ENCODE measurements at places on chromosomes 13 and 19.
A peak's percentile ranks its signal among the peaks of the same experiment; 100 is the strongest.

- no peak for DNase-seq
- H3K27me3 ChIP-seq, result no peaks in the 10 kb centered on the region
- no peak overlapping the region for H3K27ac ChIP-seq
Observed at GRCh38 chr19:31436121-31436776, 87.0 kb upstream of the TSHZ3 start.

- H3K27me3 ChIP-seq, result no peaks in the 10 kb centered on the region
- no peak overlapping the region for H3K27ac ChIP-seq
- no peak overlapping the region for H3K4me3 ChIP-seq
- no peak for DNase-seq
Observed at GRCh38 chr19:40282920-40283319, 2.2 kb downstream of the AKT2 start.

- peaks cover 9% of the 10 kb centered on the region for H3K27me3 ChIP-seq
- no peak for DNase-seq
- no peaks in the 10 kb centered on the region for H3K4me1 ChIP-seq
- H3K36me3 ChIP-seq, result no peaks in the 10 kb centered on the region
- no peak overlapping the region for H3K27ac ChIP-seq
Observed at GRCh38 chr19:50659318-50660087, 10.3 kb downstream of the C19orf81 start.

- no peaks in the 10 kb centered on the region for H3K27me3 ChIP-seq
- H3K4me1 ChIP-seq, result no peaks in the 10 kb centered on the region
- no peak overlapping the region for H3K27ac ChIP-seq
- H3K4me3 ChIP-seq, result no peak overlapping the region
Observed at GRCh38 chr19:27824108-27824507, 1388.8 kb downstream of the UQCRFS1 start.

DNA sequence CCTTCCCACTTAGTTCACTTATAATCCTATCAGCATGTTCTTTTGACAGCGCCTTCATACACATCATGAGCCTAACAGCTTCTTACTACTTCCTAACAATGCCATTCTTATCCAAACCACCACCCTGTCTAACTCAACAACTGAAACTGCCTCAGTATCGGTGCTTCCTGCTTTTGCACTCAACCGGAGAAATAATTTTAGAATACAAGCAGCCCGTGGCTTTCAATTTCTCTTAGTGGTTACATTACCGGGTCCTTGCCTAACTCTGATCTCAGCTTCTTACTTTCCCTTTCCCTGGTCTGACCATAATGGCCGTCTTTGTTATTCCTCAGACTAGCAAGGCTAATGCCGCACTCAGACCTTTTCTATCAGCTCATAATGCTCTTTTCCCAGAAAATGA is 17.0 kb downstream of the ZFP82 start:
- H3K36me3 ChIP-seq, result peaks cover 80% of the 10 kb centered on the region
- no peaks in the 10 kb centered on the region for H3K27me3 ChIP-seq
- no peak for DNase-seq
- H3K4me3 ChIP-seq, result no peak overlapping the region
- H3K27ac ChIP-seq, result no peak overlapping the region

GRCh38 chr13:53126841-53127245 is 98.2 kb downstream of the OLFM4 start:
- DNase-seq, result no peak
- no peaks in the 10 kb centered on the region for H3K27me3 ChIP-seq
- no peak overlapping the region for H3K4me3 ChIP-seq
- H3K27ac ChIP-seq, result no peak overlapping the region
- H3K36me3 ChIP-seq, result no peaks in the 10 kb centered on the region

DNA sequence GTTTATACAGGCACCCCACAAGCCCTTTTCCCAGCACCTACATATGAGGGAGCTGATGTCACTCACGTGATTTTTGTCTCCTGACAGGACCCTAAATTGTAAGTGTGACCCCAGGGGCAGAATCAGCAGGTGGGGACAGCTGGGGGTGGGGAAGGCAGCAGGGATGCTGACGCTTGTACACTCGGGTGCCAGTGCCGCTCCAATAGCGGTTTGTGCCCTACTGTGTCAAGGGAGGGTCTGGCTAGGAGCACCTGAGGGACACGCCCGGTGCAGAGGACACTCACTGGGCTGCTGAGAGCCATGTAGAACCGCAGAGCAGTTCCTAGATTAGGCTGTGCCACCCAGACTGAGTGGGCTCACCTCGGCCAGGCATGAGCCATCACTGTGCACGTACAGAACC is 81.3 kb downstream of the SCGB2B2 start:
- H3K36me3 ChIP-seq, result no peaks in the 10 kb centered on the region
- H3K4me1 ChIP-seq, result no peaks in the 10 kb centered on the region
- no peaks in the 10 kb centered on the region for H3K27me3 ChIP-seq
- no peak for DNase-seq
- no peak overlapping the region for H3K4me3 ChIP-seq

DNA sequence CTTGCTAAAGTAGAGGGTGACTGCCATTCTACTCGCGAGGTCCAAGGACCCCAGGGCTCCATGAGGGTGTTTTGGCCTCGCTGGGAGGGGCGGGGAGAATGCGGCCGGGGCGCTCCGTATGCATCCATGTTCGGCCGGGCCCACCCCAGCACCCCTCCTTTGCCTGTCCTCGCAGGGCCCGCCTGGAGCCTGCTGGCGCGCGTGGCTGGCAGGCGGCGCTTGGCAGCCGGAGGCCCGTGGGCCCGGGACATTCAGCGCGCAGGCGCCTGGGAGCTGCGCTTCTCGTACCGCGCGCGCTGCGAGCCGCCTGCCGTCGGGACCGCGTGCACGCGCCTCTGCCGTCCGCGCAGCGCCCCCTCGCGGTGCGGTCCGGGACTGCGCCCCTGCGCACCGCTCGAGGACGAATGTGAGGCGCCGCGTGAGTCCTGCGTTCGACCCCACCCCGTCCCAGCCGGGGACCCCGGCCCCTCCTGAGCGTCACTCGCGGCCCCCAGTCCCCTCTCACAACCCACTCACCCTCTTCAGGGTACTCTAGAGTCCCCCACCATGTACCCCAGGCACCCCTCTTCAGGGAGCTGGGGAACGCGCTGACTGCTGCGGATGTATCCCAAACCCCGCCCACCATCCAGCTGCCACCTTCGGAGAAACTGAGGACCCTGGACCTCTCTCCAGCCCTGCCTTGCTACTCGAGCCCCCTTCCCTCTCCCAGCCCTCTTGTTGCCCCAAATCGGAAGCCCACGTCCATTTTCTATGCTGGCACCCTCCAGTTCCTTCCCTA is 4.1 kb downstream of the DLL3 start:
- no peaks in the 10 kb centered on the region for H3K36me3 ChIP-seq
- DNase-seq, result peak; percentile 65

- peaks cover 7% of the 10 kb centered on the region for H3K4me1 ChIP-seq
- H3K27me3 ChIP-seq, result no peaks in the 10 kb centered on the region
- no peak overlapping the region for H3K27ac ChIP-seq
- no peak for DNase-seq
- no peaks in the 10 kb centered on the region for H3K36me3 ChIP-seq
- no peak overlapping the region for H3K4me3 ChIP-seq
Observed at GRCh38 chr19:51359294-51359693, 6.9 kb downstream of the ETFB start.

DNA sequence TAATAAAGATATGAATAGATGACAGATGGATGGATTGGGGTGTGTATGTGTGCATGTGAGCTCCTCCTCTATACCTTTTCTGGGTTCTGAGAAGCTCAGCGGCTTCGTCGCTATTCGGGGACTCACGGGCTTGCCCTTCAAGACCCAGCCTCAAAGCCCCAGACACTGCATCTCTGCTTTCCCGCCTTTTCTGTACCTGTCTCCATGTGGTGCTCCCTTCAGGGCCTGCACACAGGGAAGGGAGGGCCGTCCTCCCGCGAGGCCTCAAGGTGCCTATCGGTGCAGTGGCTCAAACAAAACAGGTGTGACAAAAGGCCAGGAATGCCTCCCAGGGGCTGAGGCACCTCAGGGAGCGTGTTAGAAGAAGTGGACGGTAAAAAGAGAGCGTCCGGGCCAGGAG is 16.2 kb downstream of the KRTDAP start:
- no peaks in the 10 kb centered on the region for H3K4me1 ChIP-seq
- H3K4me3 ChIP-seq, result no peak overlapping the region
- no peaks in the 10 kb centered on the region for H3K36me3 ChIP-seq

GRCh38 chr13:22138947-22139346 is 468.1 kb downstream of the FGF9 start:
- H3K4me1 ChIP-seq, result no peaks in the 10 kb centered on the region
- H3K27me3 ChIP-seq, result no peaks in the 10 kb centered on the region
- no peak overlapping the region for H3K27ac ChIP-seq
- no peak overlapping the region for H3K4me3 ChIP-seq

- no peak overlapping the region for H3K4me3 ChIP-seq
- DNase-seq, result no peak
- no peaks in the 10 kb centered on the region for H3K36me3 ChIP-seq
- no peak overlapping the region for H3K27ac ChIP-seq
- no peaks in the 10 kb centered on the region for H3K27me3 ChIP-seq
Observed at GRCh38 chr13:24151864-24152263, 8.7 kb upstream of the SPATA13 start.

DNA sequence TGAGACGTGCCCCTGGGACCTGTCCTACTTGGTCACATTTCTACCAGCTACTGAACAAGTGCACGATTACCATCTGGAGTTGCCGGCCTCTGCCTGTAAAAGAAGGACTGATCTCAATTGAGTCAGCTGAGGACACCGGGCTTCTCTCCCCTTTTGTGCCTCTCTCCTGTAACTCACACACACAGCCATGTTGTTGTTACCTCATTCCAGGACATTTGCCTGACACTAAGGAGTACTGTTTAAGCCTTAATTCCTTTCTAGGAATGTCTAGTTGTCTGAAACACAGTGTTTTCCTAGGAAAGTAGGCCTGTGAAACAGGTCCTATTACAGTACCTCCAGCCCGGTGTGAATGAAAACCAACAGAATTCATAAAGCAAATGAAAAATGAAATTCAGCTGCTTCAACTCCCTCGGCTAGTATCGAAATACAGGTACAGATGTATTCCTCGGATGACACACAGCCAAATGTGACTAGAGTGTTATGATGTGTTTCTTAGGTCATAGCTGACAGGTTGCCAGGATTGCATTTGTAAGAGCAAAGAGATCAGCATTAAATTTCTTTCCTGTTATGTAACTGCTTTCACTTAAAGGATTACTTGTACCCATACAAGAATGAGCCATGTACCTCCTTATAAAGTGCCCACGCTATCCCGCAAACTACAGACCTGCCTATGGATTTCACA is 152.0 kb upstream of the IRS2 start:
- H3K36me3 ChIP-seq, result no peaks in the 10 kb centered on the region
- H3K27ac ChIP-seq, result peak overlapping the region; percentile 17
- H3K4me1 ChIP-seq, result no peaks in the 10 kb centered on the region
- H3K4me3 ChIP-seq, result no peak overlapping the region
- no peak for DNase-seq
- H3K27me3 ChIP-seq, result no peaks in the 10 kb centered on the region

DNA sequence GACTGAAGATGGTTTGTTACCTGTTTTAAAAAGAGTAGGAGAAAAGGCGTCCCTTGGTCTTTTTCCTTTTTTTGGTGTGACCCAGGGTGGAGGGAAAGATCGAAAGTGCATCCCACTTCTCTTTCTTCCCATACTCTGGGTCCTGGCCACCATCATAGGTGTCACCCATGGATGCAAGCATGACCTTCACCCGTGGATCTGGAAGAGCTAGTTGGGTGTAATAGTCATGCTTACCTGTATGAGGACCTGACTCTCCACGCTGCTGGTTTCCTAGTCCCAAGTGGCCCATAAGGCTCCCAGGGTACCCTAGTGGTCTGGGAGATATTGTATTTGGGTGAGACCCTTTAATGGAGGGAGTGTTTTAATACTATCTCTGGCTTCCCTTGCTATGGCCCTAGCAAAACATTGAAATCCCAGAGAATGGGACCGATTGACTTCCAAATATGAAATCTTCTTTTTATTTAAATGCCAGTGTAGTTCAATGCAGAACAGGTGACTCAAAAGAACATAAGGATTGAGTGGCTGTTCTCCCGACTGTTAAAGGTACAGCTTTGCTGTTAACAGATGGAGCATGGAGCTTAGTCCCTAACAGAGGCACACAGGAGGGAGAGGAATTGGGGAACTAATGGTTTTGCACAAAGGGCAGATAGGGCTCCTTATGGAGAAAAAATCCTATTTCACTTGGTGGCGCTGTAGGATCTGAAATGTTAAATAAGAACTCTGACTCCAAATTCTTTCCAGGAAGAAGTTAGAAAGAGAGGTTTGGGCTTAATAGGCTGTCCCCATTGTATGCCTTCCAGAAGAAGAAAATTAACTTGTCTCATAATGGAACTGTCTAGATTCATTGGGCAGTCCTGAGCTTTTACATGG is 7.0 kb upstream of the ZNF550 start:
- H3K27me3 ChIP-seq, result no peaks in the 10 kb centered on the region
- no peak overlapping the region for H3K27ac ChIP-seq
- H3K36me3 ChIP-seq, result peaks cover 5% of the 10 kb centered on the region
- DNase-seq, result no peak

- peaks cover 16% of the 10 kb centered on the region for H3K4me1 ChIP-seq
- peaks cover 31% of the 10 kb centered on the region for H3K27me3 ChIP-seq
- H3K36me3 ChIP-seq, result no peaks in the 10 kb centered on the region
- H3K4me3 ChIP-seq, result peak overlapping the region; percentile 41
Observed at GRCh38 chr19:10424011-10424637, 3.8 kb downstream of the PDE4A start.

DNA sequence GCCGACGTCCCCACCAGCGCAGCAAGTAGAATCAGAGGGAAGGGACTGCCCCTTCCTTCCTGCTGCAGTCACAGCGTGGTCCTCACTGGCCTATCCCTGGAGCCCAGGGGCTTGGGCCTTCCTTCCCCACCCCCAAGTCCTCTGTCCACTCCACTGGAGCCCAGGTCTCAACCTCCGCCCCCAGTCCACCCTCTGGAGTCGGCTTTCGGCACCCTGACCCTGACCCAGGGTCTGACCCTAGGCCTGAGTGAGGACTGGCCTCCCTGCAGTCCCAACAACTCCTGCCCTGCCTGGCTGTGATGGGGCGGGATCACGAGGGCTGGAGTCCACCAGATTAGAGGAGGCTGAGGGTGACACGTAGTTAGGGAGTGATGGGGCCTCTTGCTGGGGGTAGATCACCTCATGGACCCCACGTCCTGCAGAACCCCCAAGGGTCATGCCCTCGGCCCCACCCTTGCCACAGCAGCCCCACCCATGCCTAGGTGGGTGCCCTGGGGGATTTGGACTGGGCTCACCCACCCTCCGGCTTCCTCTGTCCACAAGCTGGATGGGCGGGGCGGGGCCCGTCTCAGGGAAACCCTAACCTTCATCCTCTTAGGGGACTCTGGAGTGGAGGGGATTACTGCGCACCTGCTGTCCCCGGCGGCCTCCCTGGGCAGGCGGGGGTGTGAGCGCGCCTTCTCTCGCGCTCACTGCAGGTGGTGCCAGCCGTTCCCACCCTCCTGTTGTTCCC is 3.8 kb downstream of the RAX2 start:
- H3K27ac ChIP-seq, result no peak overlapping the region
- H3K36me3 ChIP-seq, result peaks cover 36% of the 10 kb centered on the region
- no peak overlapping the region for H3K4me3 ChIP-seq
- H3K27me3 ChIP-seq, result no peaks in the 10 kb centered on the region
